ENCODE measurements at places on chromosomes 5 and 9.

DNA sequence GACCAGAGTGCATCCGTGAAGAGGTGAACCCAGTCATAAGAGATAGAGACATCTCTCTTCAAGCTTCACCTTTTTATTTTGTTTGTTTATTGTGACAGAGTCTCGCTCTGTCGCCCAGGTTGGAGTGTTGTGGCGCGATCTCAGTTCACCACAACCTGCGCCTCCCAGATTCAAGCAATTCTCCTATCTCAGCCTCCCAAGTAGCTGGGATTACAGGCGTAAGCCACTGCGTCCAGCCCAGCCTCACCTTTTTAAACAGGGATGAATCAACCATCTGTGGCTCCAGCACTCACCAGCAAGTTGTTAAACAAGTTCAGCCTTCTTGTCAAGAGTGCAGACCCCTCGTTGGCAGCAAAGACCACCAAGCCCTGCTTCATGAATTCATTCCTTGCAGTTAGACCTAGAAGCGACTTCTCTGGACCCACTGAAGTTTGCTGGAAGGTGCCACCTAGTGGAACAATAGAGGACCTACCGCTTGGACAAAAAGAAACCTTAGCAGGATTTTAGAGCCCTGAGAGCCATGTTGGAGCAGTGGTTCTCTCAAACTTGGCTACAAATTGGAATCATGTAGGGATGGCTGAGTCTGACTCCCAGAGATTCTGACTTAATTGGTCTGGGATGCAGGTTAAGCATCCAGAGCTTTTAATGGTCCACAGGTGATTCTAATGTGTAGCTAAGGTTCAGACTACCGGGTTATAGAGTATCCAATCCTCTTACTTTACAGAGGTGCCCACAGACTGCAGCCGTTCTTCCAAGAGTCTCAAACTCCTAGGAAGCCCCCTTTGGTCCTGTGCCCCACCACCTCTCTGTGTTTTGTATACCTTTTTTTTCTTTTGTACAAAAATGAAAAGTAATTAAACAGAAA is 10.5 kb upstream of the GALNT10 start:
- peak; percentile 69 for DNase-seq

GRCh38 chr9:76510446-76510845 is 51.5 kb downstream of the GCNT1 start:
- DNase-seq: no peak

DNA sequence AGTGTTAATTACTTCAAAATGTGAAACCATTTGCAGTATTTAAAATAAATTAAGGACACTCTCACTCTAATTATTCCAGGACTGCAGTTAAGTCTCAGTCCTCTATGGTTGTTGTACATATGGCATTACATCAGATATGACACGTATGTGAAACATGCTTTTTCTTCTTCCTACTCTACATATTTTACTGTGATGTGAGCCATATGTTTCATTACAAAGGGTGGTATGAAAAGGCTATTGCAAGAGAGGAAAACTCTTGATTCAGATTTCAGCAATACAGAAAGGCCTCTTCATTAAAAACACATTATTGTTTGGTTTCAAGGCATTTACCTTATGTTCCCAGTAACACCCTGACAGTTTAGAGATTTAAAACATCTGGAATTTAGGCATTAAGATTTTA is 964.5 kb upstream of the DMAC1 start:
- DNase-seq: no peak

- DNase-seq: no peak
Observed at GRCh38 chr5:141958546-141959172, 657 bp upstream of the PCDH12 start.

DNA sequence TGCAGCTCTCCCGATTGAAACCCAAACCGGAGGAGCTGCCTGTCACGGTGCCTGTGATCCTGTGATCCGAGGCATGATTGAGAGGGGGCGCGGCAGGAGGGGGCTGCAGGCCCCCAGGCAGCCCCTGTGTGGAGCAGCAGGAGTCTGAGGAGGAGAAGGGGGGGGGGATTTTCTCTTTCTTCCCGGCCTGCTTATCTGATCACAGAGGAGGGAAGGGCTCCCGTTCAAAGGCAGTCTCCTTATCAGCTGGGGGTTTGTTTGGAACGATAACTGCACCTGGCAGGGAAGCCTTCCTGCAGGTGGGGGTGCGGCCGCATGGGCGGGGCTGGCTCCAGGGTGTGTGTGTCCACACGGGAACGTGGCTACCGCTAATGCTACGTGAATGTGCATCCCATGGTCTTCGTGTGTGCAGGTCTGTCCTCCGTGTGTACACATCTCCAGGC is 38.4 kb downstream of the LMX1B start:
- no peak for DNase-seq
